ENCODE measurements at places on chromosomes 7 and 10.

- no peak for DNase-seq
Measured at GRCh38 chr7:27156916-27157701, 634 bp upstream of the HOXA7 start.

GRCh38 chr7:86643561-86644281, at the start of gene GRM3:
GRM3 (plus strand) TSS chr7:86643909; CDS start chr7:86765146, 121,237 bp downstream.
- DNase-seq = no peak

GRCh38 chr10:48462482-48463020, 142.3 kb downstream of the ARHGAP22 start:
- DNase-seq = no peak

- no peak for DNase-seq
Measured at GRCh38 chr10:119297207-119297968, 90.0 kb downstream of the GRK5 start.

DNA sequence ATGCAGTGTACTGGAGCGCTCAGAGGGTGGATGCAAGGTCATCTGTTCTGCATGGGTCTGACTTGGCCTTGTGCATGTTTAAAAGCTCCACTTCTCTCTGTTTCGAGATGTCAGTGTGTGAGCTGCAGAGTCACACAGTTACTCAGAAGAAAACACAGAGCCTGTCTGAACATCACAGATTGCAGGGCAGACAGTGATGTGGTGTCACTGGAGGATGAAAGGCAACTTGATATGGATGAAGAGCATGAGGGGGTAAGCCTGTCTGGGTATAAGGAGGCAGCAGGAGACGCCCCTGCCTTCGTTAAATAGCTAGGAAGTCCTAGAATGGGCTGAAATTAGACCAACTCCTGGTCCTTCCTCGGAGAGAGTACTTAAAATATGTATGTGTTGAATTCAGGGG, 67.5 kb upstream of the LRRC18 start:
- DNase-seq = no peak

DNA sequence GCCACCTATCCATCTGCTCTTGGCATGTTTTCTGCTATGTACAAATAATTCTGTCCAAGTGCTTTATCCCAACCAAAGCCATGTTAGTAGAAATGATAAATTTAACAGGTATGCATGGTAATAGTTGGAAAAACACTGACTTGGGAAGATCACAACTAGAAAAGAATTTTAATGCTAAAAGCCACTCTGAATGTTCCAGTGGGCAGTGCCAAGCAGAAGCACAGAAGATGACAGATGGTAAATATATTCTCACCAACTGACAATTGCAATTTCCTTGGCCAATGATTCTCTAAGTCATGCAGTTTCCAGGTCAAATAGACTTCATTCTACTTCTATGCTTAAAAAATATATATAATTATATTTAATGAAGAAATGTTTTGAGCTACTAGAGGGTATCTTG, 83.6 kb upstream of the SEMA3C start:
- DNase-seq = no peak

GRCh38 chr10:128187788-128188185, 61.6 kb upstream of the MKI67 start:
- no peak for DNase-seq

GRCh38 chr10:103888113-103888841, 29.7 kb downstream of the STN1 start:
- no peak for DNase-seq

DNA sequence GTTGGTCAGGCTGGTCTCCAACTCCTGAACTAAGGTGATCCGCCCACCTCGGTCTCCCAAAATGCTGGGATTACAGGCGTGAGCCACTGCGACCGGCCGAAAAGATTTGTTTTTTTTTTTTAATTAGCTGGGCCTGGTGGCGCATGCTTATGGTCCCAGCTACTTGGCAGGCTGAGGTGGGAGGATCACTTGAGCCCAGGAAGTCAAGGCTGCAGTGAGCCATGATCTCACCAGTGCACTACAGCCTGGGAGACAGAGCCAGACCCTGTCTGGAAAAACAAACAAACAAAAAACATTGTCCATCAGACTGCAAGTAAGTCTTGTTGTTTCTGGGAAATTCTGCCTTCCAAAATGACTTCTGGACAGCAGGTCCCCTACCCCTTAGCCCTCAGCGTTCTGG, 16.3 kb upstream of the ZNF212 start:
- no peak for DNase-seq

DNA sequence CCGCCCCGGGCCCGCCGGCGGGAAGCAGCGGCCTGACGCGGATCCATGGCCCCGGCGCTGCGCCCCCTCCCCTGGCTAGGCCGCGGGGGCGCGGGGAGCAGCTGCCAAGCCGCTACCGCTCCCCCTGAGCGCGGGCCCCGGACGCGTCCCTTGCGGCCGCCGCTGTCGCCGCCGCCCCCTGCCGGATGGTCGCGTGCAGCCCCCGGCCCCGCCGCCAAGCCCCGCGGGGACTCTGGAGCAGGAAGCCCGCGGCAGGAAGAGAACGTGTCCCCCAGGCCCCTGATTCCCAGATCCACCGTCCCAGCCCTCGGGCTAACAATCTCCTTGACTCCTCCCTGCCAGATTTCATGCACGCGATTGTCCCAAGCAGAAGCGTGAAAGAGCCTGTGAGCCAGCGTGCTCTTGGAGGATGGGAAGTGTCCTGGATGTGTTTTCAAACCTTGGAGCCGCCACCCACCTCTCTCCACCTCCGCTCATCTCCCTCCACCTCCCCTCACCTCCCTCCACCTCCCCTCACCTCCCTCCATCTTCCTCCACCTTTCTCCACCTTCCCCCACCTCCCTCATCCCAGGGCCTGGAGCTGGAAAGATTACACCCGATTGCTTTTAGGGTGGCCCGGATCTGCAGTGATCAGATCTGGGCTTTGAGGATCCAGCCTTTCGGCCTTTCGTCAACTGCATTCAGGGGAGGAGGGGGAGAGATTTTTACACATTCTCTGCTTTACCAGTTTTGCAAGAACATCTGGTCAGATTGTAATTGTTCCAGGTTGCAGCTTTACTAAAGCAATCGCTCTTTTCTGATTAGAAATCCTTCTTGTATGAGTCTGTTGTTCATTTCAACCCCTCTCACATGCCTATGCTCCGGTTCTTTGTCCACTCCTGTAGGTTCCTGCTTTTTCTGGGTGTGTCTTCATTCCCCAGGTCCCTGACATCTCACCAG, 570 bp upstream of the PRTFDC1 start:
- no peak for DNase-seq

- DNase-seq = no peak
Measured at GRCh38 chr10:33365301-33365700, 30.8 kb upstream of the NRP1 start.

- DNase-seq = no peak
Measured at GRCh38 chr10:106378251-106378650, 786.3 kb downstream of the SORCS1 start.

DNA sequence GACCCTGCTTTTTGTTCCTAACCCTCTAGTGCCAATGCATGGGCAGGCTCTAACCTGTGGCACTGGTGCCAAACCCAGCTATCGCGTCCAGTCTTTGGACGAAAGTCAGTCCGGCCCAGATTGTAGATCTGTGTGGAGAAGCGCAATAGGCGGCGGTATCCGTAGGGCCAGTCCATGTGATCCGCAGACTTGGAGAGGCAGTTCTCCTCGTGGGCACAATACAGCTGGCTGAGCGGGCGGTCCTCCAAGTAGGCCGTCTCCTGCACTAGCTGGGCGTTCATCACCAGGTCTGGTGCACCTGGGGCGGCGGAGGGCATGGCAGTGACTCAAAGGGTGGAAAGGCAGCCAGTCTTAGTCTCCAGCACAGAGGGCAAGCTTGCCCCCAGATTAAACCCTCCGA, 14.5 kb downstream of the LOXL4 start:
- DNase-seq = no peak

DNA sequence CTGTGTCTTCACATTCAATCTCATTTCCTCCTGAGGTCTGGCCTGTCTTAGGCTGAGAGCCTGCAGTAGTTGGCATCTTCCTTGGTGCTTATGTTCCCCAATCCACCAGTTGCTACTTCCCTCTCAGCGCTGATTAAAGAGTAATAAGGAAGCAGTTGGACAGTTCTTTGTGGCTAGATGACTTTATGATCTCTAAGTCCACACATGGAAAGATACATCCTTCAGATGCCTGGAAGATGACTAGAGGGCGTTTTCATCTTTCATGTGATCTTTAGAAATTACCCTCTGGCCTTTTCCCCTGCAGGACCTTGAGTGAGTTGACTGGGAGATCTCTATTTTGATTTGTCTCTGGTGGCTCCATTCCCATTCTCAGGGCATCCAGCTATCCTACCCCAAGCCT, 204.5 kb downstream of the GRM3 start:
- DNase-seq = no peak

DNA sequence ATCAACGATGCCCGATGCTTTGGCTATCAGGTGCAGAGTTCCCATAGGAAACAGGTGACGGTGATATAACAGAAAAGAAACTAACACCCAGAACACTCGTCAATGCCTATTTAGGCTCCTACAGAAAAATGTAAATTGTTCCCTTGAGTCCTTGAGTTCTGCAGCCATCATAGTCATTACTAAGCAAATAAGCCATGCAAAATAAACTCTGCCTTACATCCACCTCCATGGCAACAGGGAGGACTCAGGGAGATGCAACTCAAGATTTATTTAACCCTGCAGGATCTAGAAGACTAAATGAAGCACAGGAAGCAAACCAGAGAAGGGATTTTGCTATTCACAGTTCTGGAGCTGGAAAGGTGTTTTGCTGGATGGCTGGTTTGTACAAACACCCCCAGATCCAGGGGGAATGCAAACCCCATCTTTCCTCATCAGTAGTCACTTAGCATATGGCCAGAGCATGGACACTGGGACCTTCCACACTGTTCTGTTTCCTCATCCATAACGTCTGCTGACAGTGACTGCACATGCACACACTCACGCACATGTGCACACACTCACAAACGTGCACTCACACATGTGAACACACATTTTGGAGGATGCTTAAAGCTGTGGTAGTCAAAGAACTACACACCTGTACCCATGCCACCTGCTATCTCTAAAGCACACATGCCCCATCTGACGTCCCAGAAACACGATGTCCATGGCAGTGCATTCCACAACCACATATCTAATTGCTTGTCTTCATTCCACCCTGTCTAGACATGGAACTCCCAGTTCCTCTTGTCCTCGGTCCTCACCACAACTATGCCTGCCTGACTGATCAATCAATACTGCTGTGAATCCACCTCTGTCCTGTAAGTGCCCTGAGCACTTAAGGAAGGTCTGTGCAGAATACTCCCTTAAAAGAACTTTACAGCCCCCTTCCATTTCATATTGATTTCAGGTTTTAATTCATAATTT, 178.2 kb downstream of the COBL start:
- no peak for DNase-seq

GRCh38 chr10:93334901-93335327, 147.2 kb downstream of the MYOF start:
- no peak for DNase-seq

DNA sequence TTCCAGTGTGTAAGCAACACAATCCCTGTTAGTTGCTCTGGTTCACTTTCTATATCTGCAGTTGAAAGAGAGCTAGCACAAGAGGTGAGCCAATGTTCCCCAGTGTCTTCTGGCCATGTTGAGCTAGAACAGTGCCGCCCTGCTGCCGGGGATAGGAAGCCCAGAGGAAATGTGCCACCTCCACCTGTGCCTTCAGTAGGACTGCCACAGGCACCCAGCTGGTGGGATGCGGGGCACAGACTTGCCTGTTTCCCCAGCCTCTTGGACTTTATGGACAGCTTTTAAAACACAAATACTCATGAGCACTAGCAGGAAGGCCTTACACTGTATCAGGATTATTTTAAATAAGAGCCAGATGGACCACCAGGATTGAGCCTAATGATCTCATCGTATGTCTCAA, 234.5 kb upstream of the COBL start:
- no peak for DNase-seq

DNA sequence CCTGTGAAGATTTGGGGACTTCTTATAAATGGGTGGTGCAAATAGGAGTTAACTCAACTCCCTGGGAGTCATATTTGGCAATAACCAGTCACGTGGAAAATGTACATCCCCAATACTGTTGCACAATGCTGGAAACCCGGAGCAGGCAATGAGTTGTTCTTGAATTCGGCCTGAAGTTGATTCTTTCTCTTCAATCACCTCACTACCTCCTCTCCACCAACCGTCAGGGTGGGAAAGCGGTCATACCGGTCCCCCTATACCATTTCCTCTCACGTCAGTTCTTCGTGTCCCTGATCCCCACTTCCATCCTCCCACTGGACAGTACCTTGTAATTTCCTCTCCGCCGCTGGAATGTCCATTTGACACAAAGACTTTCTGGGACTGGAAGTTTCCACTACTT, 2.8 kb downstream of the GIMAP5 start:
- no peak for DNase-seq

- no peak for DNase-seq
Measured at GRCh38 chr10:132664883-132665282, 121.1 kb downstream of the NKX6-2 start.

DNA sequence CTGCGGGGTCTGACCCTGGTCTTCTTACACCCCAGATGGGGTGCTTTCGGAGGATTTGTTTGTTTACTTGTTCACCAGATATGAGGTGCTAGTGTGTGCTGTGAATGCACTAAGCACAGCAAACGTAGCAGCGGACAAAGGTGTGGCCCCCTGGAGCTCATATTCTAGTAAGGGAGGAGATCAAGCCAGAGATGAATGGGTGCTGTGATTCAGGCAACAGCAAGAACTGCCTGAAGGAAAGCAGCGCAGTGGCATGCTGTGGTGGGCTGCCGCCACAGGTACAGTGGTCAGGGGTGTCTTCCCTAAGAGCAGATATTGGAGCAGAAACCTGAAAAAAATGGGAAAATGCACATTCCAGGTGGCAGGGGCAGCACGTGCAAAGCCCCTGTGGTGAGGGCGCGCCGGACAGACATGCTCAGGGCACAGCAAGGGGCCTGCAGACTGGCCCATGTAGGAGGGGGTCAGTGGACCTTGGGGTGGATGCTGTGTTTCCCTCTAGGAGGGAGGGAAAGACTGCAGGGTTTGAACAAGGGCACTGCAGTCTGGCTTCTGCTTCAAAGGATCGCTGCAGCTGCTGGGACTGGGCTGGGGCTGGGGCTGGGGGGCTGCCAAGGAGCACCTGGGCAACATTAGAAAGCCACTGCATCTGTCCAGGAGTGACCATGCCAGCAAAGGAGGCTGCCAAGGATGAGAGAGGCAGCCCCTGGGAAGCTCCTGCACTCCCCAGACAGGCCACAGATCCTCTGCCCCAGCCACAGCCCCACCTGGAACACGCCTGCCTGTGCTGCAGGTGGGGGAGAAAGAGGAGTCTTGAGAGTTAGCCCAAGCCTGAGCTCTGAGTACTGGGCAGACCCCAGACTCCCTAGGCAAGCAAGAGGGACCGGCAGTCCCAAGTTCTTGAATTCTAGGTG, 927 bp upstream of the DEPP1 start:
- DNase-seq = no peak

GRCh38 chr10:119461380-119461779, 81.1 kb downstream of the RGS10 start:
- DNase-seq = no peak

GRCh38 chr7:151539088-151539671, 19.5 kb upstream of the RHEB start:
- DNase-seq = no peak

GRCh38 chr10:133475821-133476640, 22.3 kb downstream of the SCART1 start:
- no peak for DNase-seq

- no peak for DNase-seq
Measured at GRCh38 chr7:139848274-139848673, 19.2 kb downstream of the TBXAS1 start.

Measured in SIG-M5 (cell line).